ENCODE measurements at places on chromosomes 12 and 14. TPM values are rescaled to one million over a fixed set of nuclear protein-coding genes. Genes with fewer than 3 reads are reported as not detected.

Gene SOX5
- 16.4 TPM for total RNA-seq

Gene RAD51AP1
- total RNA-seq = 4.1 TPM

Gene CFAP251
- total RNA-seq = 7.9 TPM

Gene KRT79
- not detected for total RNA-seq

Gene PRPH
- 0.50 TPM for total RNA-seq

Gene SMOC1
- not detected for total RNA-seq

All from fibroblast of lung (primary cell).